Activated CD8-positive, alpha-beta memory T cell treated with anti-CD3 and anti-CD28 coated beads for 48 hours (primary cell): ENCODE measurements at places on chromosomes 13 and 19.

DNA sequence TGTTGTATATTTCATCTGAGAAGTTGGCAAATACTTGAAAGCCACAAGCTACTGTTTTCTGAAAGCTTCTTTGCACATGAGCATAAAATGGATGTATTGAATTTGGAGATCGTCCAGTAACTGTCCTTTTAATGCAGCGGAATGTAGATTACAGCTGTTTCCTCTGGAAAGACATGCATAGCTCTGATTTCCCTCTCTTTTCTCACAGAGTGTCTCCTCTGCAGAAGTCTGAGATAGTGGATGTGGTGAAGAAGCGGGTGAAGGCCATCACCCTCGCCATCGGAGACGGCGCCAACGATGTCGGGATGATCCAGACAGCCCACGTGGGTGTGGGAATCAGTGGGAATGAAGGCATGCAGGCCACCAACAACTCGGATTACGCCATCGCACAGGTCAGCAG, 283.0 kb downstream of the SHISA2 start:
- DNase-seq: no peak

DNA sequence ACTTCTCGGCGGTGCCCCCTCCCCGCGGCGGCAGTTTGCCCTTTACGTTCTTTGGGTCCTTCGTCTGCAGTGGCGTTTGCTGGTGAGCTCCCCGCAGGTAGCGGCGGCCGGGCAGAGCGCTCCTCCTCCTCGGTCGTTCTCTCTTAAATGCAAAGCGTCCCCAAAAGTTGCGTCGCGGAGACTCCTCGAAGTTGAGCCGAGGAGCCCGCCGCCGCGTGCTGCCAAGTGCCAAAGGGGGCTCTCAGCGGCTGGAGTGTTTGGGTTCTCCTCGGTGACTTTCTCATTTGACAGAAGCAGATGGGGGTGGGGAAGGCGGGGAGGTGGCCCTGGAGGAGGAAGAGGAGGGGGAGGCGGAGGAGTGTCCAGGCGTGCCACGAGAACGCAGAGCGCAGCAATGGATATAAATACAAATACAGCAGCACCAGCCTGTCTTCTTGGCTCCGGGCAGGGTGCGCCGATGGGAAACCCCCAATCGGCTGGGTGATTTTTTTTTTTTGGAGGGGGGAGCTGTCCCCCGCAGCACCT, at the start of gene SOX21:
SOX21 (minus strand) TSS at position 259 of the 525 bp plus-strand sequence. CDS start 496 bp downstream, outside the sequence.
- DNase-seq: no peak

- no peak for DNase-seq
Measured at GRCh38 chr13:23790577-23791170, 98.5 kb downstream of the MIPEP start.

DNA sequence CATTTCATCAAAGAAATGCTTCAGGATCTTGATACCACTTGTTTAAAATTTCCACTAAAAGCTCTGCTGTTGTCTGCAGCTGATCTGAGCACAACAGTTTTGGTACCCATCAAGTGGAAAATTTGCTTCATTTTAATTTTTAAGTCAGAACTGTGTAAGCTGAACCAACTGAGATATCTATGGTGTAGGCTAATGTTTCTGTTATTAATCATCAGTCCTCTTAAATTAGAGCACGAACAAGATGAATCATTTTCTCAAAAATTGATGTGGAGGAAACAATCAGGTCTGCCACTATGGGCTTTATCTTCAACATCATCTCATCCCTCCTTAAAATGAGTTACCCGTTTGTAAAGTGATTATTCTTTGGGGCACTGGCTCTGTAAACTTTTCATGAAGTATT, 221.5 kb upstream of the NBEA start:
- DNase-seq: no peak

DNA sequence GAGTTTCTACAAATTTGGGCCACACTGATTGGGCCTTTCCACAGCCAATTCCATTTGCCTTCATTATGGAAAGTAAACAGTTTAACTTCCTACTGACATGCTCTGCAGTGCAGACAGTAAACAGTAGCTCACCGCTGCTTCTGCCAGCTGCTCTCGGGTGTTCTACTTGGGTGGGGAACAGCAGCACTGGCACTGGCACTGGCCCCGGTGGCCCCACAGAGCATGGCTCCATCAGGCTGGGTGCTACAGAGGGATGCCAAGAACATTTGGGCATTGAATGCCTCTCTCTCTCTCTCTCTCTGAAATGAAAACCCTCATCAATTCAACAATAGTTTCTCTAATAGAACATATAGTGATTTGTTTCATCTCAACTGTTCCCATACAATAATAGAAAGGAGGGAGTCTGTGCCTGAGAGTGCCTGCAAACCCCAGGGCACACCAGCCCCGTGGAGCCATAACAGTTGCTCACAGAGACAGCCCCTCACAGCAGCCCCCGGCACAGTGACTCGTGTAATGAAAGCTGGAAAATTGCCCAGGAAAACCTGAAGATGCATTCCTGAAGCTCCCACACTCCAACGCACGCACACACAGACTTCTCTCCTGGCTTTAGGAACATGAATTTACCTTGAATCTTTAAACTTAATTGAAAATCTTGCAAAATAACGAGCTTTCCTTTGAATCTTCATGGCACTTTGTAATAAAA, 38.2 kb upstream of the GJB6 start:
- no peak for DNase-seq

- DNase-seq: no peak
Measured at GRCh38 chr13:37709318-37709717, 110.8 kb upstream of the POSTN start.

GRCh38 chr13:40631605-40632004, 34.8 kb downstream of the FOXO1 start:
- DNase-seq: no peak

DNA sequence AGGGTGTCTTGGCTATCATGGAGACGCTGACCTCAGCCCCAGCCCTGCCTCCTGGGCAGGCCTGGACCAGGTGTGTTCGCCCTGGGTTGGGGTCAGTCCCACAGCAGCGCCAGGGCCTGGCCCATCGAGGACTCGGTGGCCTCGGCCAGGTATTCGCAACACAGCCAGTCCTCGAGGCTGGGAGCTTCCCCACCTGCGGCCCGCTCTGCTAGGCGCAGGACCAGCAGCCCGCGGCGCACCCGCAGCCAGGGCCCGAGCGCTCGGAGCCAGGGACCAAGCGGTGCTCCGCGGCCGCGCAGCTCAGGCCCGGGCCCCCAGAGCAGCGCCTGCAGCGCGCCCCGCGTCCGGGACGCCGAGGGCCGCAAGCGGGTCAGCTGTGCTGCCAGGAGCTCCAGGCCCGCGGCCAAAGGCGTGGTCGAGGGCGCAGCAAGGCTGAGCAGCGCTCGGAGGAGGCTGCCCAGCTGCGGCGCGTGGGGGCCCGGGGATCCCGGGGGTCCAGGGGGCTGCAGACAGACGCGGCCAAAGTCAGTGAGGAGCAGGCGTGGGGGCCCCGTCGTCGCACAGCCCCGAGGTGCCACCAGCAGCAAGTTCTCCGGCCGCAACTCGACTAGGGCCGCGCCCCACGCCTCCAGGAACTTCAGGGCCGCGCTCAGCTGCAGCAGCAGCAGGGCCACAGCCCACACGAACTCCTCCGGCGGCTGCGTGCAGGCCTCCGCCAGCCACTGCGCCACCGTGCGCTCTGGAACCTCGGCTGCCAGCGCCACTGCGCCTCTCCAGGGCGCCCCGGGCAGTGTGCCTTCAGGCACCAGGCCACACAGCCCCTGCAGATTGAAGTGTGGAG, 6.2 kb downstream of the PEAK3 start:
- no peak for DNase-seq

DNA sequence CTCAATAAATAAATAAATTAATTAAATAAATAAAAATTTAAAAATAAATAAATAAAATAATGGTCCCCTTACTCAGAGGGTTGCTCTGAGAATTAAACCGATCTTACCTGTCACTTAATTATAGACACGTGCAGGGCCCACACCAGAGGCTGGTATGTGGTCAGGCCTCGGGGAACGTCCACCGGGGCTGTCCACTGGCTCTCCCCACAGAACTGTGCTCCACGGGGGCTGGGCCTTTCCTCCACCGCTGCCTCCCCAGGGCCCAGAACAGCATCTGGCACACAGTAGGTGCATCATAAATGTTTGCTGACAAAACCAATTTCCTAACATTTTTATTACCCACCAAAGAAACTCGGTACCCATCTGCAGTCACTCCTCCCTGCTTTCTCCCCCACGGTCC, 69.2 kb downstream of the CEBPG start:
- DNase-seq: no peak

DNA sequence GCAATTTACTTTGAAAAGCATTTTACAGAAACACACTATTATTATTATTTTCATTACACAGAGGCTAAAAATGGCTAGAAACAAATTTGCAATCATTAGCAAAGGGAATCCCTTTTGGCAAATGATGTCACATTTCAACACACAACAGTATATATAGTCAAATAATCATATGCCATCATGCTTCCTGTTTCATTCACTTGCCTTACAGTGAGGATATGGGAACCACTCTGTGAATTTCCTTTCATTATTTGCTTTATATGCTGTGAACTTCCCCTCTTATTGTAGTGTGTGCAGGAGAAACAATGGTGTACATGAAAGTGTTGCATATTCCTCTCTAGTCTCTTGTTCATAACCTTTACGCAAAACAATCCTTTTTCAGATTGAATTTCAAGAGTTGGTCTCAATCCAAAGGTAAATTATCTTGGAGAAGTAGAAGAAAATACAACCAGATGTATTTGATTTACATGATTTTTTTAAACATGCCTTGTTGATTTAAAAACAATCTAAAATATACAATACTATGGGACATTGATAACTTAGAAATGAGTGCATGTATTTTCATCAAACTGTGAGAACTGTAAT, 657.3 kb downstream of the EFNB2 start:
- no peak for DNase-seq

DNA sequence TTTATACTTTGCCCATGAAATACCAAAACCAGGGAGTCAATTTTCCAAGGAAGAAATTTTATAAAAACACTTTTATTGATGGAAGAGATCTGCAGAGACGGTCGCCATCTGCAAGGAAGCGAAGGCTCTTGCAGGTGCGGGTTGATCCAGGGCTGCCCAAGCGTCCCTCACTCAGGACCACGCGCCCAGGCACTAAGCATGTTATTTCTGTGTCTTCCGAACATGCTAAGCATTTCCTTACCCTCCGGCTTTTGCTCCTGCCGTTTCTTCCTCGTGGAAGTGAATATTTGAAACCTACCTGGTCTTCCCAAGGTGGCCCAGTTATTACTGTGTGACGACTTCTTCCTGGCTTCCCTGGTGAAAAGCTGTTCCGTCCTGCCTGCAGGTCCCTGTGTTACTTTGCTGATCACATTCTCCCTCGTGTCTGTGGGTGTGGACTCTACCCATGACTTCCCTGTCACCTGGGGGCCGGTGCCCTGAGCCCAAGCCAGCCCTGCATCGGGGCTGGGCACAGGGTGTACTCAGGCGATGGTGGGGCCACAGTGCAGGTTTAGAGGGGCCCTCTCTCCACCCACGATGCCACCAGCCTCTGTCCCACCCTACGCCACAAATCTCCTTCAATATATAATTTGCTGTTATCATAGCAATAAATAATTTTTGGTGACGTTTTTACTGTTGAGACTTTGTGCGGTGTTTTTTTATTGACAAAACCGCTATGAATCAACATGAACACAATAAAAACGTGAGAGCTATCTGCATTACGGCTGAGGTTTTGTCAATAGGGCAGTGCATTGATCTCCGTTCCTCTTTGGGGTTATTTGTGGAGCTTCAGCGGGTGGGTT, 119.4 kb downstream of the URI1 start:
- DNase-seq: no peak

GRCh38 chr13:42876270-42876714, 94.9 kb downstream of the FAM216B start:
- no peak for DNase-seq

GRCh38 chr13:20057963-20058362, 99.4 kb downstream of the ZMYM2 start:
- DNase-seq: no peak

DNA sequence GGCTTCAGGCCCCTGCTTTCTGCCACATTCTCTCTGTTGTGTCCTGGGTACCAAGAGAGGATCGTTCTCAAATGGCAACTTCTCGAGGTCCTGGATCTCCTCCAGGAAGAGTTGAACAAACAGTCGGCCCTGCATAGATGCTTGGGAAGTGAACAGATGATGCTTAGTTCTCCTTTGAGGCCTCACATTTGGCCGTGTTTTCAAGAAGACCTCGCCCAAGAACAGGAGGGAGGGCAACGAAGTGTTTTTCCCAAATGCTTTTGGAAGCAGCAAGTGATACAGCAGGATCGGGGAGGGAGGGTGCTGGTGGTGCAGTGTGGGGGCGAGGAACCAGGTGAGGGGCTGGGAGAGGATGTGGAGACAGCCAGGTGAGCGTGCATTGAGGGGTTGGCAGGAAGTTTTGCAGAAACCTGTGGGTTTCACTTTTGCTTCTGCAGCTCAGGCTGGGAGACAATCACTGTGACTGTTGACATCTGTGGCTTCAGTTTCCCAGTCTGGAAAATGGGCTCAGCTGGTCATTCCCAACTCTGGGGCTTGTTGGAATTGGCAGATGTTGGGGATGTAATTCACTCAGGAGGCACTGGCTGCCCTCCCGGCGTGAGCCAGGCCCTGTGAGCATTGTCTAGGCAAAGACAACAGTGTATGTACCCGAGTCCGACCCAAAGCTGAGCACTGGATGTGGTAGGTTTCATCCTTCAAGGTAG, 21.6 kb downstream of the MAST3 start:
- DNase-seq: peak; percentile 14

- no peak for DNase-seq
Measured at GRCh38 chr13:21615427-21615826, 11.5 kb upstream of the MICU2 start.

- DNase-seq: no peak
Measured at GRCh38 chr19:47681936-47682335, 31.3 kb upstream of the EHD2 start.

GRCh38 chr19:13734751-13735150, 29.6 kb upstream of the MRI1 start:
- no peak for DNase-seq

- peak; percentile 63 for DNase-seq
Measured at GRCh38 chr19:55467236-55468053, 2.9 kb upstream of the C19orf85 start.

DNA sequence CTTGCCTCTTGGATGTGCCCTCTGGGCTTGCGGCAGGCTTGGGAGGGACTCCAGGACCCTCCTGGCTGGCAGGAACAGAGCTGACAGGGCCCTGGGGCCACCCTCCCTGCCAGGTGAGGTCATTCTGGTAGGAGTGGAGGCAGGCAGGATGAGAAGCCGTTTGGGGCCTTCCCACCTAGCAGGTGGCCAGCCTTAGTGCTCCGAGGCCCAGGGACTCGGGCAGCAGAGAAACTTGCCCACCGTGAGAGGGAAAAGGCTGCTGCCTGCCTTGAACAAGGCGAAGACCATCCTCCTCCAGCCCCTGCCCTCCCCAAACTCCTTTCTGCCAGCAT, 8.5 kb downstream of the RFX1 start:
- no peak for DNase-seq

GRCh38 chr13:50709058-50709457, 134.4 kb downstream of the DLEU7 start:
- no peak for DNase-seq

GRCh38 chr13:110166598-110166997, 140.4 kb downstream of the COL4A1 start:
- no peak for DNase-seq

DNA sequence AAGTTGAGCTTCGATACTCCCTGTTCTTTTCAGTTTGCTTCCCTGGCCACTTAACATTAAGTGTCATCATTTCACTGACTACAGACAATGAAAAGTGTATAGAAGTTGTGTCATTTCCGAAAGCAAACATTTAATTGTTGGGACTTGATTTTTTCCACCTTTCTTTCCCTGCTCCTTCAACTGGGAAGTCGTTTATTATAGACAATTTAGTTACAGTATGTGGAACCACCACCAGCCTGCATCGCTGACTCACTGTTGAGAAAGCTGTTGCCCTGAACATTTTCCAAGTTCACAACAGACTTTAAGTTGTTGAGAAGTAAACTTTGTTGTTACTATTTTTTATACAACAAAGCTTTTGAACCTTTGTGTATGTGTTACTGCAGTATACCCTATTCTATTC, 788.4 kb upstream of the PRR20A start:
- DNase-seq: no peak
